ENCODE measurements at places on chromosomes 5 and 9.

DNA sequence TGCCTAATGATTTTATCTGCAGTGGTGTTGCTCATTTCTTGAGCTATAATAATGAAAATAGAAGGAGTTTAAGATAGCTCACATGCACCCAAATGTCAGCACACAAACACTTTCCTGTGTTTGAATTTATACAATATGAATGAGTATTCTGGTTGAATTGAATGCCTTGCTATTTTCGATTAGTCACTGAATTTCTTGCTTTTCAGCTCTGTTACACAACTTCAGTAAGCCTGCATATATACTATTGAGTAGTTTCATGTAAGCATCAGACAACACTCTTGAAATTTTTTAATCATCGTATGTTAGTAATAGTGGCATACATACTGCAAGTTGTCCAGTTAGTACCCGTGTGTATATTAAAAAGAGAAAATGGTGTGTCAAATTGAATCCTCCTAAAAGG, 281.5 kb upstream of the GRIA1 start:
- DNase-seq: no peak

- DNase-seq: no peak
These were observed 1083.8 kb upstream of the NUDT12 start for GRCh38 chr5:104646416-104646815.

DNA sequence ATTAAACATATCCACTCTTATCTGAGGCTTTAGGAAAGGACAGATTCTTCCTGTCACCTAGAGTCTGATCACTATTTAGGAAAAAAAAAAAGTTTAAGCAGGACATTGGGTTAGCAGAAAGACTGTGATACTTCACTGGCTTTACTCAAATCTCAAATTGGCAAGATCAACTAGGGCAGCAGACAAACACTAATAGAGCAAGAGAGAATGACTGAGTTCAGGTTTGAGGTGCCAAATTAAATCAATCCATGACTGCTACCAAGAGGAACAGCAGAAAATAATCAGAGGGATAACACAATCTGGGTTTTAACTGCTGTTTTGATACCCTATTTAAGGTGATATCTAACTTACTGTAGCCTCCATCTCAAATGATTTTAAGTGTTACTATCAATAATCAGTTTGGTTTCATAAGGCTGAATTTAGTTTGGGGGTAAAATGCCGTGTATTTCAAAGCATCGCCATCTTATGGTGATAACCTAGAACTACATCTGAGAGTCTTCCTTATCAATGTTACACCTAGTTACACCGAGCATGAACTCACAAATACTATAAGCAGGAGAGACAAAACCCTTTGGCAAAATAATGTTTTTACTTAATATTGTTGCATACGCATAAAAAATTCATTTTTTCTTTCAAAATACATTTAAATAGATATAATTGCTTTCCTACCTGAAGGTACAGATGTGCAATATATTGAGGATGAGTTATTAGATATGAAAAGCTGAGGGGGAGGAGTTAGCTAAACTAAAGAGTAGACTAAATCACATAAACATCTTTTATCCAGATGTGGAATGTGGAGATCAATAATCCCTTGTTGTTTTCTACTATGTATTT, 286.4 kb upstream of the CDH12 start:
- DNase-seq: no peak

GRCh38 chr5:56963246-56963645, 11.3 kb upstream of the MIER3 start:
- DNase-seq: no peak

DNA sequence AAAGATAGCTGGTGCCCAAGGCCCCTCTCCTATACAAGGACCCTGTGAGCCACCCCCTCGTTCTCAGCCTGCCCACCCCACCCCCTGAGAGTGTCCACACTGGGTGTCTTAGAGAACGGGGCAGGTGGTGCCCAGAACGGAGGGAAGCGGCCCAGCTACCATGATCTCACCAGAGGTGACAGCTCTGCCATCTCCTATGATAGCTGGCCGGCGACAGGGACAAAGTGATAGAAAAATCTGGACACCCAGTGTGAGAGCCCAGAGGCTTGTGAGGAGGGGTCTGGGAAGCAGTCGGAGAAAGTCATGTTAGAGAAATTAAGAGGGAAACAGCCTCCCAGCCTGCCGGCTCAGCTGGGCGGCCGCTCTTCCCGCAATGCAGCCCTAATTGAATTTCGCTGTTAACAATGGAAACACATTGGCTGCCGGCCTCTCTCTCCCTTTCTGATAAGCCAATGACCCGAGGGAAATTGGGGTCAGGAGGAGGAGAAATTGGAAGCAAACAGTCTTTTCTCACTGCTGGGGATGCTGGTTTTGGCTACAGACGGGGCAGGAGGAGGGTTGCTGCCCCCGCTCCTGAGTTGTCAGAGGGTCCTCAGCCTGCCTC, 32.3 kb downstream of the HK3 start:
- DNase-seq: no peak

DNA sequence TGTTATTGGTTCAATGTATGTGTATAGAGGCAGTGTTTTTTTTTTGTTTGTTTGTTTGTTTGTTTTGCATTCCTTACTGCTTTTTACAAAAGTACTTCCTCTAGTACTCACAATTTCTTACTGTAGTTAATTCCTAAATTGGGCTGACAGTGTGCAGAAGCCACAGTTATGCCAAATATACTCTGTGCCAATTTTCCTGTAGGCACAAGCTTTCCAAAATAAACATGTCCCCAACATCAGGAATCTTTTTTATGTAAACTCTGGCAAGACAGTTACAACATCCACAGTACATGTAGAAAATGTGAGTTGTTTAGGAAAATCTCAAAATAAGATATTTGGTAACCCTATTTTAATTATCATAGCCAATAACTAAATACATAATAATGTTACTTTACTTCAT, 161.6 kb upstream of the TSLP start:
- DNase-seq: no peak

DNA sequence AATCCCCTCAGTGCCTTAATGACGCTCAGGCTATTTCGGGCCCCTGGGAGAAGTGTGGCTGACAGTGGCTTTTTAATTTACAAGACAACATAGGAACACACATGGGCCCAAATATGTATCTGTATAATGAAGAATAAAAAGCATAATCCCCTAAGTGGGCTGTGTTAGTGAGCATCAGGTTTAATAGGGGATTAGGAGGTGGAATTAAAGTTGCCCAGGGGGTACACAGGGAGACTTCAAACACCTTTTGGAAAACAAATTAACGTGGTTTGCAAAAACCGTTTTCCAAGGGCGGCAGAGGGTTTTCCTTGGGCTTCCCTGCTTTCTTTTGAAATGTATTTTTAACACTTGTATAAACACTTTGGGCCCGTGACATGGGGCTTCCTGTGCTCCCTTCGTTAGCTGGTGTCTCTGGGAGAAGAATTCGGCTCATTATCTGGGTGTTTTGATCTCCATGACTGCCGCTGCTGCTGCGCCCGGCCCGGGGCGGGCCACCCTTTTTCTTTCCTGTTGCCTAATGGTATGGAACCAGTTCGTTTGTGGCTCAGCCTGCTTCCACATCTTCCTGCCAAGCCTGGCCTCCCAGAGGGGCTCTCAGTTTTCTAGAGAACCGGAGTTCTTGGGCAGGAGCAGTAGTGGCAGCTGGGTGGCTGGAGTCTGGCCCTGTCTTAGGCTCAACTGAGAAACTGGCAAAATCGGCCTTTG, 173.0 kb downstream of the MACROH2A1 start:
- no peak for DNase-seq

DNA sequence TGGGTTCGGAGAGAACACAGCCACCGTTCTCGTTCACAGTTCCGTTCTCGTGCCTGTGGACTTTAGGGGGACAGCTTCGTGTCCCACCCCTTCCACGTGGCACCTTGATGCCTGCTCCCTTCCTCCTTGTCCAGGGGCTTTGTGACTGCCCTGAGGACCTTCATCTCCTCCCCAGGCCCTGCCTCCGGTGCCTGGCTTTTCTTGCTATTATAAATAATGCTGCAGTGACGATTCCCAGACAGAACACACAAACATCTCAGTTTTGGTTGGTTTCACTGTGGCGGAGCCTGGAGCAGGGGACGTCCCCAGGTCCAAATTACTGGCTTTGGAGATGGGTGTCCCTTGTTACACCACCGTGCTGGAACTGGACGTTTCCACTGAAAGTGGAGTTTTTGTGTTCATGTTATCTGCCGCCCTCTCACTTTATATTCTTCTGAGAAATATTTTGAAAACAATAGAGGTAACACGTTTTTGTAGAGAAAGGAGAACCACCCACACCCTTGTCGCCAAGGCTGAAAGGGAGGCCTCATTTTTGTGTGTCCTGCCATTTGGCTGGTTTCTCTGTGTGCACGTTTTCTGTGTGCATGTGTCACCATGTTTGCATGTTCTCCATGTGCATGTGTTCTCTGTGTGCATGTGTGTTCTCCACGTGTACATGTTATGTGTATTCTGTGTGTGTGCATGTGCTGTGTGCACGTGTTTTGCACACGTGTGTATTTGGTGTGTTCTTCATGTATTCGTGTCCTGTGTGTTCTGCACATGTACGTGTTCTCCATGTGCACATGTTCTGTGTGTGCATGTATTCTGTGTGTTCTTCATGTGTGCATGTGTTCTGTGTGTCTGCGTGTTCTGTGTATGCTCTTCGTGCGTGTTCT, 24.2 kb downstream of the WNK2 start:
- DNase-seq: no peak

DNA sequence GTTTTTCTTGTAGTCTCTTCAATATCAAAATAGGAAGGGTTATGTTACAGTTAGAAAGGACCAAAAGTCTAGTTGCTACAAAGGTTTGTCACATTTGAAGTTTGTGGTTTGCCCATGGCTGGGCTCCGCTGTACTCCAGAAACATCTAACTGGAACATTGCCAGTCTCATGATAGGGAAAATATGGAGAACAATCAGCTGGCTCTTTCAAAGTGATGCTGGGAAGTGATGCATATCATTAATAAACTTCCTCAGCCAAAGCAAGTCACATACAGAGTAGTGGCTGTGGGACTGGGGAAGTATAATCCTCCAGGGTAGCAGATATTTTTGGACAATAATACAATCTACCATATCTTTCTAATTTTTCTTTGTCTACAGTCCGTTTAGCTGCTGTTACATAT, 8.8 kb downstream of the BTF3 start:
- no peak for DNase-seq

DNA sequence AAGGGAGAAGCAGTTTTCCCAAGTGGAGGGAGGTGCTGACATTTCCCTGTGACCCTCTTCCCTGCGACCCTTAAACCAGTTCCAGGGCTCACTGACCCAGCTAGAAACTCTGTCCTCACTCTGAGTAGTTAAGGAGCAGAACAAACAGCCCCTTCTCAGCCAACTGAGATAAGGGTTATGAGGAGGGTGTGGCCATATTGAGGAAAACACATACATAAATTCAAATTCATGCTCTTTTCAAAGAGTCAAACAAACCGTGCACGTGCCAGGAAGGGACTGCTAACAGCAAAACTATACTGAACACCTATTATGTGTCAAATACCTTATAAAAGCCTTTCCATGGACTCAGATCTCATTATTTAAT, 4.9 kb upstream of the AKNA start:
- DNase-seq: peak; percentile 60

GRCh38 chr9:88005240-88005639, 30.9 kb upstream of the CDK20 start:
- no peak for DNase-seq

- DNase-seq: no peak
These were observed 66.4 kb upstream of the PLPP1 start for GRCh38 chr5:55601204-55601618.

DNA sequence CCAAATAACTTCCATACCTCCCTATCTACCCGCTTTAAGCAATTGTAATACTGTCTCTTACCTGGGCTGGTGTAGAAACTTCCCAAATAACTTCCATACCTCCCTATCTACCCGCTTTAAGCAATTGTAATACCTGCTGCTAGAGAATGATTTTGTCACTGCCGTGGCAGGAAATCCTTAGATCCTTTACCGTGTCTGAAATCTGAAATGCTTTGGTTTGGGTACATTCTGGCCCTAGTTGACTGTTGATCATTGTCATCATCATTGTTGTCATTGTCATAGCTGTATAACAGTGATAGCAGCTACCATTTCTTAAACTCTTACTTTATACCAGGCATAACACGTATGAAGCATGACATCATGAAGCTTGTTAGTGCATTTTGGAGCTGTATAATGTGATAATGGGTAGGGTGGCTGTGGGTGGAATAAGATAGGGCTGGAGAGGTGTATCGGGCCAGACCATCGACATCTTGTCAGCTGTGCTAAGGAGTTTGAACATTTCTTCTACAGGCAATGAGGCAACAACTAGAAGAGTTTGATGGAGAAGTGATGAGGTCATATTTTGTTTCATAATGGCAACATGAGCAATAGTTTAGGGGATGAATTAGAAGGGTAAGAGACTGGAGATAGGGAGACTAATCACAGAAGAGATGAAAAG, 15.7 kb downstream of the PIP5K1B start:
- no peak for DNase-seq

- no peak for DNase-seq
These were observed 7.8 kb downstream of the NOTCH1 start for GRCh38 chr9:136537896-136538598.

DNA sequence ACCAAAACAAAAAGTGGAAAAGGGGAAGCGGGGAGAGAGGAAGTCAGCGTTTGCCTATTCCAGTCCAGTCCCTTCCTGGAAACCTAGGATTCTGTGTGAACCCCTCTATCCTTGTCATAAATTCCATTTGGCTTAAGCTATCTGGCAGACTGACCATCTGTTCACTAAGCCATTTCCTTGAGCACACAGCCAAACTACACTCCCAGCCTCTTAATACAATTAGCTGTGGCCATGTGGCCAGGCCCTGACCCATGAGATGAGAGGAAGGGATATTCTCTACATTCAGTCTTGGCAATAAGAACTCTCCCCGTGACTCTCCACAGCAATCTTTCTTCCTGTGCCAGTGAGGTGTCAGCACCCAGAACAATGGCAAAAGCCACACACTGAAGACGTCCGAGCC, 424.8 kb downstream of the TLE1 start:
- no peak for DNase-seq

DNA sequence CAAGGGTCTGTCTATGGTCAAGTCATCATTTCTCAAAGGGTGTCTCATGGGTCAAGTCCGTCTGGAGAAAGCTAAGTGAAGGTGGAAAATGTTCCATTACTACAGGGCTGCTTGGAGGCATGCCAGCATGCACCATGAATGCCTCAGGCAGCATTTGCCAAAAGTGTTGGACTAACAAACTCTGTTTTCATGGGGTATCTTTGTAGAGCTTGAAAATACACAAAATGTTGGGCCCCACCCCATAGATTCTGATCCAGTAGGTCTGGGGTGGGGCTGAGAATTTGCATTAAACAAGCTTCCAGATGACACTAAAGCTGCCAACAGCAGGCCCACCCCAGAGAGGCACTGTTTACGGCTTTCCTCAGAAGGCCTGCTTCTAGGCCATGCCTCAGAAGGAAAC, 75.0 kb upstream of the FRRS1L start:
- no peak for DNase-seq

DNA sequence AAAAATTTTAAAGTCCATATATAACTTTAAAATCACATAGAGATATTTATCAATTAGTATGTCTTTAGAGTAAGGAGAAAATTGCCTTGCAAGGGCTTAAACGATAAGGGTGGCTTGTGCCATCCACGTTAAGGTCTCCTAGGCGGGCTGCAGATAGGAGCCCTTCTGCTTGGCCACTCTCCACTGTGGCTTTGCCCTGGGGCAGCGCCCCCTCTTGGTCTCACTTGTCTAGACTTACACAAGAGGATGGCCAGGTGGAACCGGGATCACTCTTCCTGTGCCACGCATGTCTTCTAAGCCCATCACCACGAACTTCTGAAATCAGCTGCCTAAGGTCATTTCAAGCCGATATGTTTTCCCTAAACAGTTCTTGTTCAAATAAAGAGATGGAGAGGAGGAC, 2.9 kb downstream of the FPGS start:
- no peak for DNase-seq

GRCh38 chr5:95110118-95110517, 174.8 kb downstream of the MCTP1 start:
- no peak for DNase-seq

- no peak for DNase-seq
These were observed 324.5 kb downstream of the KCNN2 start for GRCh38 chr5:114686356-114686755.
